H1 (cell line): ENCODE measurements at places on chromosomes 7 and 10.

DNA sequence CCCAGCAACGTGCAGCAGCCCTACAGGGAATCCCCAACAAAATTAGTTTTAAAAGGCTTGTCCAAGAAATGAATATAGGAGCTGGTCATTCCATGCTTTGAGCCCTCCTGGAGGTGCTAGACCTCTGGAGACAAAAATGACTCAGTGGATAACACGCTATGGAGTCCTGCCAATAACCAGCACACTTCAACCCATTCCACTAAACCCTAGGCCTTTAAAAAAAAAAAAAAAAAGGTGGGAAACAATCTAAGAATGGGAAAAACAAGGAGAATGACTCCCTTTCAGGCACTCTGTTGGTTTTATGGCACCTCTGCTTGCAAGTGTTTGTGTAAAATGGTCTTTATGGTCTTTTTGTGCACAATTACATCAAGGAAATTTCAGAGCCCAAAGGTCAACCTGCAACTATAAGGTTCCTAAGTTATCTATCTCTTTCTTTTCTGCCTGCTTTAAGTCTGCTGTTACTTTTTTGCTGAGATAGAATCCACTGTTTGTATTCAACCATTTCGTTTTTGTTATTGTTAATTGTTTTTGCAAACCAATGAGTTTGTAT, 21.3 kb downstream of the AVL9 start:
- no peaks in the 10 kb centered on the region for H3K27me3 ChIP-seq
- no peak overlapping the region for H3K27ac ChIP-seq
- H3K4me1 ChIP-seq: peaks cover 10% of the 10 kb centered on the region
- no peak overlapping the region for H3K4me3 ChIP-seq

- H3K4me1 ChIP-seq: no peaks in the 10 kb centered on the region; the same call in 1 of the 2 replicates
- H3K4me3 ChIP-seq: no peak overlapping the region
- H3K36me3 ChIP-seq: no peaks in the 10 kb centered on the region
- no peak for DNase-seq
- H3K27me3 ChIP-seq: no peaks in the 10 kb centered on the region
- H3K27ac ChIP-seq: no peak overlapping the region
Observed at GRCh38 chr10:103747193-103747865, 108.0 kb downstream of the SH3PXD2A start.

GRCh38 chr7:144481833-144482232, 78.3 kb upstream of the NOBOX start:
- no peak for DNase-seq
- no peak overlapping the region for H3K27ac ChIP-seq
- no peaks in the 10 kb centered on the region for H3K4me1 ChIP-seq

DNA sequence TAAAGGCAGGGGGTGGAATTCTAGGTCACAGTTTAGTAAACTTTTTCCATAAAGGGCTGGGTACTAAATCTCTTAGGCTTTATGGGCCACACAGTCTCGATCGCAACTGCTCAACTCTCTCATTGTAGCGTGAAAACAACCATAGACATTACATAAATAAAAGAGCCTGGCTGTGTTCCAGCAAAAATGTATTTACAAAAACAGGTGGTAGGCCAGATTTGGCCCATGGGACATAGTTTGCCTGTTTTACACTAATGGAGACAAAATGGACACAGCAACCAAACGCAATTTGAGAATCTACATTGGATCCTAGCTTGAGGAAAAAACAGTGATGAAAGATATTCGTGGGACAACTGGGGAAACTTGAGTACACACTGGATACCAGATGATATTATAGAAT, 23.2 kb upstream of the MALSU1 start:
- no peaks in the 10 kb centered on the region for H3K27me3 ChIP-seq
- H3K27ac ChIP-seq: no peak overlapping the region
- no peaks in the 10 kb centered on the region for H3K36me3 ChIP-seq
- no peak for DNase-seq
- peaks cover 3% of the 10 kb centered on the region for H3K4me1 ChIP-seq

- H3K27ac ChIP-seq: no peak overlapping the region
- no peak overlapping the region for H3K4me3 ChIP-seq
- H3K27me3 ChIP-seq: peaks cover 7% of the 10 kb centered on the region
- no peaks in the 10 kb centered on the region for H3K36me3 ChIP-seq
Observed at GRCh38 chr10:49118430-49119074, 3.2 kb upstream of the VSTM4 start.

GRCh38 chr10:17788646-17789045, 20.5 kb upstream of the MRC1 start:
- no peaks in the 10 kb centered on the region for H3K36me3 ChIP-seq
- DNase-seq: no peak
- no peaks in the 10 kb centered on the region for H3K27me3 ChIP-seq
- no peak overlapping the region for H3K4me3 ChIP-seq
- no peaks in the 10 kb centered on the region for H3K4me1 ChIP-seq

DNA sequence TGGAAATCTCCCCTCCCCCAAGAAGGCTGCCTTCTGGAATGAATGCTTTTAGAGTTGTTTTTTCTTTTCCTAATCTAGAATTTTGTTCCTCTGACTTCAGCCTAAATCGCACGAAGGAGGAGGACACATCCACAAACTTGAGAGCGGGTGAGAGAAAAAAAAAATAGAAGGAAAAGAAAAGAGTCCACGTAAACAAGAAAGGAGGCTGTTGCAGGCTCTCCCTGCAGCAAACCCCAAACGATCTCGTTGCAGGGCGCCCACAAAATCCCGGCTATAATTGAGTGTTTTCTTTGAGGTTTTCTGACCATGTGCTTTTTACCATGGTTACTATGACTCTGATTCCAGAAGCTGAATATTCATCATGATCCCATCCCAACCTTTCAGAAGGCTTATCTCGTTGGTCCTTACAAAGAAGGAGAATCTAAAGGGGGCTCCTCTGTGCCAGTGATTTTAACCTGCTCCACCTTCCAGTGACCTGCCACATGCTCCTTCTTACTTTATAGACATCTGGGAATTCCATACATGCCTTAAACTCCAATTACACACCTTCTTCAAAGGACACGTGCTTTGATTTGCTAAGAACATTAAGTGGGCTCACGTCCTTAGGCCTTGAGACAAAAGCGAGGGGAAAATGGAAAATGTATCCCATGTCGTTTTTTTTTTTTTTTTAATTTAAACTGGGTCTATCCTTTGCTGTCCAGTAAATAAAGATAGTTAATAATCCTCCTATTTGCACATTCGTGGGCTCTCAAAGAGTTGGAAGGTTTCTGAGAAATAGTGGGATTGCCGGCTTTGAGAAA, 5.8 kb downstream of the TWIST1 start:
- no peaks in the 10 kb centered on the region for H3K36me3 ChIP-seq
- peaks cover 42% of the 10 kb centered on the region for H3K4me1 ChIP-seq
- peaks cover 100% of the 10 kb centered on the region for H3K27me3 ChIP-seq
- H3K27ac ChIP-seq: no peak overlapping the region
- DNase-seq: no peak
- H3K4me3 ChIP-seq: no peak overlapping the region

GRCh38 chr7:50718876-50719275, 63.8 kb downstream of the GRB10 start:
- H3K27me3 ChIP-seq: no peaks in the 10 kb centered on the region
- no peak overlapping the region for H3K4me3 ChIP-seq
- no peak for DNase-seq
- 0 out of 2 replicates have a peak, but pooled peaks cover 2% of the 10 kb centered on the region for H3K4me1 ChIP-seq
- no peak overlapping the region for H3K27ac ChIP-seq

DNA sequence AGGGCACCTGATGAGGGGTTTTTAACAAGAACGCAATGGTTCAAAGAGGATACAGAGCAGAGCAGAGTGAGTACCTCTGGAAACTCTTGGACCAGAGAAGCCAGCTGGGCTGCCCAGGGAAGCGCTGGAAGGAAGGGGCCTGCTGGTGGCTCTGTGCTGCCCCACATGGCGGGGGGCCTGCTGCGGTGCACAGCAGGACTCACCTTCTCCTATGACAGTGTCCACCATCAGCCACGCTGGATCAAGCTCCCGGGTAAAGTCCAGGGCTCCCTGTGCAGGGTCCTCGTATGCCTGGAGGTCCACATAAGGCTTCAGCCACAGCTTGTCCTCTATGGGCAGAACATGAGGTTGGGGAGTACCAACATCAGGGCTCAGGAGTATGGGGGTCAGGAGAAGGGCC, 12.5 kb downstream of the EPHA1 start:
- DNase-seq: no peak
- H3K27me3 ChIP-seq: no peaks in the 10 kb centered on the region
- H3K4me3 ChIP-seq: no peak overlapping the region
- peaks cover 87% of the 10 kb centered on the region for H3K36me3 ChIP-seq
- H3K4me1 ChIP-seq: no peaks in the 10 kb centered on the region
- H3K27ac ChIP-seq: no peak overlapping the region

DNA sequence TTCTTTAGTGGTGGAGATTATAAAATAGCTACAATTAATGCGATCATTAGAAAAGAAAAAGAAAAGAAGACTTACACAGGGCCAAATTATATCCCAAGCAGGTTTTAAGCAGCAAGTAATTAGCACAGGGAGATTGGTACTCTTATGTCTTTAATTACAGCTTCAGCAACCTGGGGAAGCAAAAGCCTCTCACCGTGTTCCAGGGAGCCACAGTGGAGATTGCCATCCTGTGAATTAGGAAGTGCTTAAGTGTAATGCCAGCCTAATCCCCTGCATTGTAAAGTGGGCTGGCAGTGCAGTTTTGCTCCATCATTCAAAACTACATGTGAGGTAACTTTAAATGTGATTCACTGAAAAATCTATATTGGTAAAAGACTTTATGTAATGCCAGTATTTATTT, 533.5 kb upstream of the COBL start:
- H3K4me3 ChIP-seq: no peak overlapping the region
- no peak for DNase-seq
- no peak overlapping the region for H3K27ac ChIP-seq
- no peaks in the 10 kb centered on the region for H3K4me1 ChIP-seq
- no peaks in the 10 kb centered on the region for H3K36me3 ChIP-seq

DNA sequence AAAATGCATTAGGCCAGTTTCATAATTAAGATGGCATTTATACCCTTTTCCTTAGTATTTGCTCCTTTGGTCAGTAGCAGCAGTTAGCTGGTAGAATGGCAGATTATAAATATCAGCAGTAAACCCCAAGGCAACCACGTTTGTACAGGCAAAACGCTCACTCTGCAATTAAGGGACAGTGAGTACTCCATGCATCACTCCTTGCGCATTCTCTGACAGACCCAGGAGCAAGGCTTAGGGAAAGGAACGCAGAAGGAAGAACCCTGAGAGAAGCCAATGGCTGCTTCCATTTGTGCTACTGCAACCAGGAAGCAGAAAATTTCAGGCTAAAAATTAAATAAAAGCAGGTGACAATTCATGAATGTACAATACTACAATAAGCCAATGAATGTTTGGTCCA, 12.9 kb downstream of the ETV1 start:
- H3K4me3 ChIP-seq: no peak overlapping the region
- H3K4me1 ChIP-seq: no peaks in the 10 kb centered on the region; the same call in 1 of the 2 replicates
- DNase-seq: no peak
- H3K27me3 ChIP-seq: no peaks in the 10 kb centered on the region
- peaks cover 7% of the 10 kb centered on the region for H3K36me3 ChIP-seq
- H3K27ac ChIP-seq: no peak overlapping the region

- no peaks in the 10 kb centered on the region for H3K27me3 ChIP-seq
- no peak for DNase-seq
- H3K27ac ChIP-seq: no peak overlapping the region
- peaks cover 5% of the 10 kb centered on the region for H3K4me1 ChIP-seq
Observed at GRCh38 chr7:27923642-27923980, 183.6 kb downstream of the TAX1BP1 start.

DNA sequence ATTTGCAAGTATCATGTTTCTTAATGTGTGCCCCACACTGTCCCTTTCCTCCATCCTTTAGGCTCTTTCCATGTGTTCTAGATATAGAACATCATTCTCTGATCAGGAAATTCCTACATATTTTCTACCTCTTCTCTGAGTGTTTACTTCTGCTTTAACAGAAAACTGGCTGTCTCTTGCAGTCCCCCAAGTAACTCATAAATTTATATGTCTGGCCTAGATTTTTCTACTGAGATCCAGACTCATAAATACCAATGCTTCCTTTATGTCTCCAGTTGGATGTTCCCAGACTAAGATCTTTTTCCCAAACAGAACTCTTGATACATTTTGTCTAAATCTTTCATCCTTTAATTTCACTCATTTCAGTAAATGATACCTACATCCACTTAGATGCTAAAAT, 181.8 kb downstream of the CDK14 start:
- no peak for DNase-seq
- no peak overlapping the region for H3K4me3 ChIP-seq
- H3K27me3 ChIP-seq: no peaks in the 10 kb centered on the region
- H3K36me3 ChIP-seq: no peaks in the 10 kb centered on the region

DNA sequence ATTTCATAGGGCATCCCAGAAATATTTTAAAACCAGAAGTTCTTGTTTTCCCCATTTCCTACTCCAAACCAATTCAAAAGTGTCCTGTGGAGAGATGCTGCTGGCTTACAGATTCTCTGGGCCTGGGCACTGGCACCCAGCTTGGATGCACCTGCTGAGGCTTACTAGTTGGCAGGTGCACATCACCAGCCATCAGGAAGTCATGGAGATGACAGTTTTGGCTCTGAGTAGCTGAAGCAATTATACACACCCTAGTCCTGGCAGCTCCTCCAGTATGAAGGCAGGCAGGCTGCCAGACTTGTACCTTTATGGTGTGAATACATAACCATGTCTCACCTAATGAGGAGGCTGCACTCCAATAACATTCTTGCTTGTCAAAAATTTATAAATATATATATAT, 276.6 kb upstream of the GHITM start:
- no peak overlapping the region for H3K27ac ChIP-seq
- H3K4me1 ChIP-seq: no peaks in the 10 kb centered on the region
- H3K36me3 ChIP-seq: no peaks in the 10 kb centered on the region
- DNase-seq: no peak

GRCh38 chr10:13047529-13048206, 46.2 kb upstream of the CCDC3 start:
- DNase-seq: no peak
- no peaks in the 10 kb centered on the region; the same call in 1 of the 2 replicates for H3K4me1 ChIP-seq
- H3K27me3 ChIP-seq: no peaks in the 10 kb centered on the region
- H3K4me3 ChIP-seq: no peak overlapping the region
- H3K27ac ChIP-seq: no peak overlapping the region
- no peaks in the 10 kb centered on the region for H3K36me3 ChIP-seq

DNA sequence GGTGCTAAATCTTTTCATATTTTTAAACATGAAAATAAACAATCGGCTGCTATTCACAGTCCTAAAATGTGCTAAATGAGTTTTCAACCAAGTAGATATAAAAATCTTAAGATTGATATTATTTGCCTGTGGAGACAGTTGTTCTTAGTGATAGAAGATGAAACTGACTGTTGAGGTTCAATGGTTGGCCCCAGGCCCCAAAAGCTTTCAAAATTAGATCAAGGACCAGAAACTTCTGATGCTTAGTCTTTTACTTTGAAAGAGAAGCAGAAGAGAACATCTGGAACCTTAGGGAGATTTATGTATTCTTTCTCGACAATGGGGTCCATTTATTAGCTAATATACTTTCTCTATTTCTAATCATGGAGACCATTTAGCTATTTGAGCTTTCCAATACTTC, 155.8 kb downstream of the REEP3 start:
- no peaks in the 10 kb centered on the region for H3K27me3 ChIP-seq
- H3K27ac ChIP-seq: no peak overlapping the region
- peaks cover 4% of the 10 kb centered on the region for H3K4me1 ChIP-seq
- DNase-seq: no peak
- H3K4me3 ChIP-seq: no peak overlapping the region

GRCh38 chr10:24849051-24849450, 103.4 kb downstream of the PRTFDC1 start:
- H3K36me3 ChIP-seq: no peaks in the 10 kb centered on the region
- H3K4me3 ChIP-seq: no peak overlapping the region
- no peaks in the 10 kb centered on the region for H3K27me3 ChIP-seq
- DNase-seq: no peak
